ENCODE measurements at places on chromosomes 16 and 17.

DNA sequence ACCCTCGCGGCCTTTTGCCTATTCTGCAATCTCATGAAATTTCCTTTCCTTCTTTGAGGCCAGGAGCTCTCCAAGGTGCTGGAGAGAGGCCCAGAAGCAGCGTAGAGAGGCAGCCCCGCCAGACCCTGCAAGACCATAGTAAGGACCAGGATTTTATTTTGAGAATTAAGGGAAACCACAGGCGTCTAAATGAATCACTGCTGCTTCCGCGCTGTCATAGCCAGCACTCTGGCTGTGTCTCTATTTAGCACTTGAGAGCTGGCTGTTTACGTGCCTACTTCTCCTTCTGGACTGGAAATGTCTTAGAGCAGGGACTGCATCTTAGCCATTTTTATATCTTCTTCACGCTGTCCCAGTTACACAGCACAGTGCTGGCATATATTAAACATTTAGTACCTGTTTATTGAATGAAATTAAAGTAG lies 37.6 kb upstream of the PIRT start:
- DNase-seq = no peak

GRCh38 chr17:4005296-4006164 lies 41.3 kb upstream of the ATP2A3 start:
- DNase-seq = no peak

- DNase-seq = no peak
These were observed 450.6 kb upstream of the PSMD7 start for GRCh38 chr16:73846007-73846330.

DNA sequence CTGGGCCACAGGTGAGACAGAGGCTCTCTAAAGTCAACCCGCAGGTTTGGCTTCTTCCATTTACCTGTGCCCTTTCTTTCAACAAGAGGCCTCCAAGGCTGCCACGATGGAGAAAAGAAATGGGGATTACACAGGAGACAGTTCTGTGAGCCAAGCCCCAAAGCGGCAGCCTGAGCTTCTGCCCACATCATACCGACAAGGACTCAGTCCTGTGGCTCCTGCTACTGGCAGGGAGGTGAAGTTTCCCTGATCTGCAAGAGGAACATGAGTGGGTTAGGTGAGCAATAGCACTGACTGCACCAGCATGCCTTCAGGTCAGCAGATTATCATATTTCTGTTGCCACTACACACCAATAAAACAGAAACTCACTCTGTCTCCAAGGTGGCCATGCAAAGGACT lies 800.0 kb downstream of the KCNJ18 start:
- DNase-seq = no peak

DNA sequence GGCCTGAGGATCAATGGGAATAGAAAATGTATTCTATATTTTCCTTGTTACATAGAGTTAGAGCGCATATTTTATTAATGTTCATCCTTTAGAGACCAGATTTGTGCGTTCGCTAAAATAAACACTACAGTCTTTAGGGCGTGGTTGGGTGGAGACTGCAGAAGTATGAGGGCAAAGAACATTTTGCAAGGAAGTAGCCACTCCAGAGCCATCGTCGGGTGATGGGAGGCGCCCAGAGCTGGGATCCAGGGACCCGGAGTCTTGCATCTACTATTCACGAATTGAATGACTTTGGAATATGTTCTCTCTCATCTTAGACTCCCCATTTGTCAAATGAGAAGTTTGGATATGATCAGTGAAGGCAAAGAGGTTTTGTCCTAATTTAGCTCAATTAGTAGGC lies 154.2 kb upstream of the IRX6 start:
- no peak for DNase-seq

DNA sequence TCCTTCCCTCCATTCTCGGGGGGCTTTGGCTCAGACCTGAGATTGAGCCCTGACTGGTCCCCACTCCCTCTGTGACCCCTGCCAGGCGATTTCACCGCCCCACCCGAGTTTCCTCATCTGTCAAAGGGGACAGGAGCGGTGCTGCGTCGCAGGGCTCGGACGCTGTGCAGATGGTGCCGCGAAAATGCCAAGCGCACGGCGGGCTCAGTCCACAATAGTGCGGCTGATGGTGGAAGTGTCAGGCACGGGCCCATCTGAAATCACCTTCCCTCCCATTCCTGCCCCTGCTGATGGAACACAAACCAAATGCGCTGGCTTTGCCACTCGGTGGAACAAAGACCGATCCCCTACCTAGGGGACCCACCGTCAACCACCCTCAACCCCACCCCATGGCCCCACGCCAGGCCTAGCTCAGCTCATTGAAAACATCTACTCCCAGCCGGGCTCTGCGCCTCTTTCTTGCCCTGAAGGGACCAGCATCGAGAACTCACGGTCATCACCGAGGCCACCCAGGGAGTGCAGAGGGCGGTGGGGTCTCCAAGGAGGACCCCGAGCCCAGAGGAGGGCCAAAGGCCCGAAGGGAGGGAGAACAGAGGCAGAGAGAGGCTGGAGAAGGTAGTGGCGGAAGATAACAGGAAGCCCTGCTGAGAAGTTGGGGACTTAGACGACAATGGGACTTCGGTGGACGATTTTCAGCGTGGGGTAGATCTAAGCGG lies 1.4 kb downstream of the CARHSP1 start:
- no peak for DNase-seq

DNA sequence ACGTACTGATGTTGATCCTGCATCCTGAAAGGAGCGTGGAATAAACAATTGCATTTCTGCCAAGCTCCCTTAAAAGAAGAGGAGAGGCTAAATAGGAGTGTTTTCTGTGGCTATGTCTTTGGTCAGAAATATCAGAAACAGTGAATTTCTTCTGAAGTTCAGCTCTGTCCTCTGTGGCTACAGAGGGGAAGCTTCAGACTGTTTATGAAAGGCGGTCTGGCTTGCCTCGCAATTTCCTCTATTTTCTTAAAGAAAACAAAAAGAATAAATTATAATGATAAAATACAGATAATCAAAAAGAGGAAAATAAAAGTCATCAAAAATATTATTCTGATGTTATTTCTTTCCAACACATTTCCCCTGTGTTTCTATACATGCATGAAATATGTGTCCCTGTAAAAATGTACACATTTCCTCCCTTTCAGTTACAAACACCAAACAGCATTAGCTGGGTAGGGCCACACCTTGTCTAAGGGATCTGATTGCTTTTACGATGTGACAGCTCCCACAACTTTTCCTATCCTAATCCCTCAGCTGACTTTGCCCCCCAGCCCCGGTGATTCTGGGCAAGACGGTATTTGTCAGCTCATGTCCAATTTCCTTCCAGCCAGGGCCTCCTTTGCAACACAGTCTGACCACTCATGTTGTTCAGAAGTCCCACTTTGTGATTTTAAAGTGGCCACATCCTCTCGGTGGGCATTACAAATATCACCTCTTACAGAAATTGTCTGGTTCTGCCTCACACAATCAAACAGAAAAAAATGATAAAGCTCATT lies 439.0 kb downstream of the HS3ST3B1 start:
- DNase-seq = no peak

DNA sequence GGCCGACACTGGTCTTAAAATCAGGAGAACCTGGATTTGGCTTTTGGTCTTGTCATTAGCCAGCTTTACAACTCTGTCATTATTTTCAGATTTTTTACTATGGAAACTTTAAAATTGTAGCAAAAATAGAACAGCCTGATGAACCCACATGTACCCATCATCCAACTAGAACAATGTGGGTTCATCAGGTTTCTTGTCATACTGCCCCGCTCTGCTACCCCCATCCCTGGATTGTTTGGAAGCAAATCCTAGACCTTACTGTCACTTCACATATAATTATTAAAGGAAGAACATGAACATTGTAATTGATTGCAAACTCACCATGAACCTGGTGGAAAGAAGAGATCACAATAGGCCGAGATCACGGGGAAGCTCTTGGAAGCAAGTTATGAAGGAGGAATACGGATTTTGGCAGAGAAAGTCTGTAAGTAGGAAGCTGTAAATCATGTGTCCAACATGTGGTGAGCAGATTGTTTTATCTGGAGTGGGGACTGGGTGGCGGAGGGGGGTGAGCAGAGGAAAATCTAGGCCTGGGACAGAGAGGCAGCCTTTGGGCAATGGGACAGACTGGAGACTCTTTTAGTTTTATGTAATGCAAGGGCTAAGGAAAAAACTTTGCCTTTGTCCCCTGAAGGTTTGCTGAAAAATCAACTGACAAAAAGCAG lies 67.0 kb downstream of the PITPNC1 start:
- DNase-seq = no peak

DNA sequence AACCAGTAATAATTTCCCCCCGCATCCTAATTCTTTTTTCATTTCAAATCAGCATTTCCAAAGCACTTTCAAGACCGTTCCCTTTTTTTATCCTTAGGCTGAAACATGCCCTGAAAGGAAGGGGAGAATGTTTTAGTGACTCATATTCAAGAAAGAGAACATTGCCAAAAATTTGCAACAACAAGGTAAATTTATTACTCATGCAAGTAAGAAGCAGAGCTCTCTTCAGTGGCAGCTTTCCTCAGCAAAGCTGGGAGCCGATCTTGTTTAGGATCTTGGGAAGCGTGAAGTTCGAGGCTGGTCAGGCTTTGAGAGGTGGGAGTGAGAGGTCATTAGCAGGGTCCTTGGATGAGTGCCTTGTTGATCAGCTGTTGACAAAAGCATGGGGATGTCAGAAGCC lies 129.5 kb downstream of the PRKCA start:
- DNase-seq = no peak

- no peak for DNase-seq
These were observed 58.9 kb downstream of the NDEL1 start for GRCh38 chr17:8494506-8495111.

- no peak for DNase-seq
These were observed 2.4 kb downstream of the PDIA2 start for GRCh38 chr16:285146-286055.

- no peak for DNase-seq
These were observed 392.2 kb downstream of the UTP18 start for GRCh38 chr17:51652529-51652928.
